ENCODE measurements at places on chromosomes 6 and 20.

DNA sequence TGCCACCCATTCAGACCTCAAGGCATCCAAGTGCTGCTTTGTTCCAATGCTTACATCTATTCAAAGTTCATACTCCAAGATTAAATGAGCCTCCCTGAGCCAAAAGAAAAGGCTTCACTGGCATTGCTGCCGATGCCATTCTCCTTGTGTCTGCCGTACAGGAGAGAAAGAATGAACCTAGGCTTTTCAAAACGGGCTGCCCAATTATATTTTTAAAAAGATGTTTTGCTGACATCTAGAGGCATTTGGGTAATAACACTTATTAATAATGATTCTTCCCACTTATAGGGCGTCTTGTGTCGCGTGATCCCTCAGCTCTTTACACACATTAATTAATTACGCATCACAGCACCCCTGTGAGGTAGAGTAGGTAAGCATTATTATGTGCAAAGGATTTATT, 545.6 kb downstream of the PKHD1 start:
- DNase-seq, result no peak

DNA sequence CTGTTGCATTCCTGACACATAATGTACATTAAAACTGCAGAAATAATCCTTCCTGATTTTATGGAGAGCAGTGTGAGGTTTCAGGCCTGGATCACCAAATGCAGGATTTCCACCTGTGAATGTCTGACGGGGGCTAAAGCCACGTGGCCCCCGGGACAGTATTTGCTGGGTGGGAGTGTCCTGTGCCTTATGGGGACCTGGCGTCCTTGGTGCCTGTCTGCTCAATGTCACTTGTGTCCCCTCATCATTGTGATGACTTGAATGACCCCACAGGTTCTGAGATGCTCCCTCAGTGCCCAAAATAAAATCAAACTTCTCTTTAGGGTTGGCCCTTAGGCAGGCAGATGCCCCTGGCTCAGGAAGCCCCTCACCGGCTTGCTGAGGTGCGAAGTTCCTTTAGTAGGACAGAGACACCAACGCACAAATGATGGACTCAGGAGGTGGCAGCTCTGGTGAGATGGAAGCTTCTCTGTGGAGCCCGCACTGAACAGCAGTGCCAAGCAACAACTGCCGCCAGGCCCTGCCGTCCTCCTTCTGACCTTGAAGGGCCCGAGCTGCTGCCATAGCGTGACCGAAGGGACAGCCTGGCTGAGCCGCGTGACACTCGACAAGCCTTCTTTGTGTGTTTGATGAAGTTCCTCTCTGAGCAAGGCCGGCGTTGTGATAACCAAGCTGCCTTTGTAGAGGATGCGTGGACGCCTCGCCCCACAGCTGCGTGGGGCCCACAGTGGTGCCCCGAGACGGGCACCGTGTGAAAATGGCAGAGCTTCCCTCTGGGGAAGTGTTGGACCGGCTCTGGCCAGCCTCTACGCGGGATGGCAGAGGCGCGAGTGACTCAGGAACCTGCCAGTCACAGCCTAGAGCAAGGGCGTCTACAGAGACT, 30.9 kb downstream of the FRMD1 start:
- no peak for DNase-seq

DNA sequence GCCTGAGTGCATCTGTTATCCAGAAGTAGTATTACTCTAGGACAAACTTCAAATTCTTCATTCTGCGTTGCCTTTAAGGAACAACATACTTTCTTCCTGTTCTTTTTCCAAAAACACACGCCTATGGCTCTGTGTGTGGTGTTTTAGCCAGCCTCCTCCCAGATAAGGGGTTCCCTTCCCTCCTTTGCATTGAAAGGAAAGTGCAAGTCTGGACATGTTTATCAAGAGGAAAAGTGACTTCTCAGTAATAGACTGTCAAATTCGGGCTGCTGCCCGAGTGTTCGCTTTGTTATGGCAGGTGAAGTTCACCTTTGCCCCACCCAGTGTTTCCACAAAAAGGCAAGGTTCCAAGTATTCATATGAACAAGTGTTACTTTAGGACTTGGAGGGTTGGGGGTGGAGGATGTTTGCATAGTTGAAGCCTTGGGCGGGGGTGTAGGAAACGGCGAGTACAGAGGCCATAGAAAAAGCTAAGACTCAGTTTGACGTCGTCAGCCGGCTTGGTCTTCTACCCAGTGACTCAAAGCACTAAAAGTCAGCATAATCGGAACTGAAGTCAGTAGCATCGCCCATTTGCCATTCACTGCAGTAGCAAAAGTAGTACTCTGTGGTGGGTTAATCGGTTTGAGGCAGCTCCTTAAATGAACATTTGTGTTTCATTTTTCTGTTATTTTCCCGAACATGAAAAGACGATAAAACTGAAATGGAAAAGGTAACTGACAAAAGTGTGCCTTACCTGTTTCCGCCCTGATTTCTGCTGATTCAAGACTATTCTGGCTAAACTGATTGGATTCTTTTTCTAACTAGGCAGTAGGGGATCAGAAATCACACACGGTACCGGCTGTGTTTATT, 12.5 kb downstream of the PRDM1 start:
- DNase-seq, result no peak

GRCh38 chr6:27214126-27214601, 33.3 kb upstream of the PRSS16 start:
- DNase-seq, result no peak

DNA sequence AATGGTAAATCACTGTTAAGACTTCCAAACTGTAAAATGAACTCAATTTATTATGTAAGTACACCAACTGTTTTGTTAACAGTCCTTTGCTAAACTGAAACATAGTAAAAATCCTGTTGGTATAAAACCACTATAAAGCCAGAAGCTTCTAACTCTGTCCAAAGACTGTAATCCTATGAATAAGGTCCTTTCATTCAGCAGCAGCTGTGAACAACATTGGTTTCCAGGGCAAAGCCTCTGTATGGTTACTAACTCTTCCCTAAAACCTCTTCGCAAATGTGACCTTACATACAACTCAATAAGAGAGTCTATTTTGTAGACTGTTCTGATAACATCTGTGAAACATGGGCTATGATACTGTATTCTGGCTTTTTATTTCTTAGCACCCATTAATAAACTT, 40.1 kb downstream of the NUP153 start:
- DNase-seq, result no peak

DNA sequence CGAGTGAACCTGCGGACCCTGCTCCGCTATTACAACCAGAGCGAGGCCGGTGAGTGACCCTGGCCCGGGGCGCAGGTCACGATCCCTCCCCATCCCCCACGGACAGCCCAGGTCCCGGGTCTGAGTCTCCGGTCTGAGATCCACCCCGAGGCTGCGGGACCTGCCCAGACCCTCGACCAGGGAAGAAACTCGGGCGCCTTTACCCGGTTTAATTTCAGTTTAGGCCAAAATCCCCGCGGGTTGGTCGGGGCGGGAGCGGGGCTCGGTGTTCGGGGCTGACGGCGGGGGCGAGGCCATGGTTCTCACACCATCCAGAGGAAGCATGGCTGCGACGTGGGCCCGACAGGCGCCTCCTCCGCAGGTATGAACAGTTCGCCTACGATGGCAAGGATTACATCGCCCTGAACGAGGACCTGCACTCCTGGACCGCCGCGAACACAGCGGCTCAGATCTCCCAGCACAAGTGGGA, 46.9 kb upstream of the TRIM26 start:
- DNase-seq, result no peak

GRCh38 chr6:155530219-155530834, 74.7 kb upstream of the NOX3 start:
- peak; percentile 14 for DNase-seq

DNA sequence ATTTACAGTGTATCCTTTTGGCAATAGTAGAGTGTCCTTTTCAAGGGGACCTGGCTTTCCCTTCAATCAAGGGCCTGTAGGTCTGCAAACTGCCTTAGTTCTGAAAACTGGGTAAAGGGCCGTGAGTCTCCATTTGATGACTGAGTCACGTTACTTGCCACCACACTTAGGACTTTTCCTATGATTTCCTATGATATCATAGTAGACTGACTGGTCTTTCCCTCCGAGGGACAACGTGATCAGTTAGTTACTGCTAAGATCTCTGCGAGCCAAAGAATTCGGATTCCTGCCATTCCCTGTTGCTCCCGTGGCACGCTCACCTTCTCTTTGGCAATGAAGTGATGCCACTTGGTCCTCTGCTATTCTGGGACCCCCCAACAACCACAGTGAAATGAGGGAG, 8.4 kb downstream of the ZNF831 start:
- DNase-seq, result no peak

DNA sequence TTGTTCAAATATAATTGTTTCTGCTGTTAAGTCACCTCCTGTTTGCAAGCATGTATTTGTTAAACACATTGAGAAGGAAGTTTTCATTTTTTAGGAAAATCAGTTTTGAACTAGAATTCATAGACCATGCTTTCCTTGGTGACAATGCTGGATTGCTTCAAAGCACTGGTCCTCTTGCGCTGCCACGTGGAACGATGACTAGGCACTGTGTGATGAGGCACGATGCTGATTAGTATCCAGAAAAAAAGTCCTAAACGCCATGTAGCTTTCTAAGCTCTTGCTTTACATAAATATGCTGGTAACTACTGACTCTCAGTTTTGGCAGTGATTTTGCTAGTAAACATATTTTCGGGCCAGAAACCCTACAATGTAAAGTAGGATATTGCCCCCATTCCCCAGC, 11.1 kb upstream of the EXOC2 start:
- DNase-seq, result no peak

DNA sequence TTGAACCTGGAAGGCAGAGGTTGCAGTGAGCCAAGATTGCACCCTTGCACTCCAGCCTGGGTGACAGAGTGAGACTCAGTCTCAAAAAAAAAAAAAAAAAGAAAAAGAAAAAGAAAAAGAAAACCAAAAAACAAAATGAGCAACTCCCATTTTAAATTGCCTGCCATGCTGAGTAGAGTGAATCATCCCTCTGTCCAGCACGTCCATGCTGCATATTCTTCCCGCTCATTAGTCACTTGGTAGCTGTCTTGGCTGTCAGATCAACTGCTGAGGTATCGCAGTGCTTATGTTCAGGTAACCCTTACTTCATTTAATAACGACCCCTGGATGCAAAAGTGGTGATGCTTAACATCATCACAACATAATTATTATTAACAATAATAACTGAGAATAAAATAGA, 72.6 kb upstream of the RNF24 start:
- no peak for DNase-seq

- DNase-seq, result no peak
These were observed 472 bp upstream of the EDN3 start for GRCh38 chr20:59299945-59300332.

Data from NCI-H446 treated with DMSO at 0.1 percent for 48 hours (cell line).